ENCODE measurements at places on chromosomes 11 and 22.

DNA sequence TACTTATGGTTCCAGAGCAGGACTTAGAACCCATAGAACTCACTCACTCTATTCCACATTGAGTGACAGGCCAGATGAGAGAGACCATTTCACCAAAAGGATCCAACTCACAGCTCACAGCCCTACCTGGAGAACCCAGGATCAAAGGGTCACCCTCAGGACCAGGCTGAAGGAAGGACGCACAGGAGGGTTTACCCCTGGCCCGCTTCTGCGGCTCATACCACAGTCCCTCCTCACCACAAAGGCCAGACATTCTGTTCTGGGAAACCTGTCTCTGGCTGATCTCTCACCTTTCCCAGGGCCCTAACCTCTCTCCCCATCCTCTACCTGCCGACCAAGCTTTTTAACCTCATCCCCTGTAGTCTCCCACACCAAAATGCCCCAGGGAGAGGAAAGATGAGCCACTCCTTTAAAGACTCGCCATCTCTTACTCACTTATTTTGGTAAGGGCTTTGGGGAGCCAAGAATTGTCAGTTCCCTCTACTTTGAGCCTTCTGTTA lies 4.7 kb downstream of the FOSL1 start:
- no peak for DNase-seq

DNA sequence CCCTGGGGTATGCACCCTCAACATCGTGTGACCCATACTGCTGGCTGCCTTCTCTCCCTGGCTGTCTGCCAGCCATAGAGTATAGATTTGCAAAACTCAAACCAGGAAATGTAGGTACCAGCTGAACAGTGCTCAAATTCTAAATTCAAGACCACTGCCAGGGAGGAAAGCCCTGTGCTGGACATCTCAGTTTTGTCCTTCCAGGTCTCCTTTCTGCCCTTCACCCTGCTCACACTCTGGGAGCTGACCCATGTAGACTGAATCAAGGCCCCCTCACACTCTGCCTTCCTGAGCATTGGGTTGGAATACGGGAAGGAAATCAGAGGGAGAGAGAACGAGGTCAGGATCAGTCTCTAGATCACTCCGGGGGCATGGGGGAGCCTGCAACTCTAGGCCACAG lies 12.4 kb upstream of the DRD2 start:
- no peak for DNase-seq

DNA sequence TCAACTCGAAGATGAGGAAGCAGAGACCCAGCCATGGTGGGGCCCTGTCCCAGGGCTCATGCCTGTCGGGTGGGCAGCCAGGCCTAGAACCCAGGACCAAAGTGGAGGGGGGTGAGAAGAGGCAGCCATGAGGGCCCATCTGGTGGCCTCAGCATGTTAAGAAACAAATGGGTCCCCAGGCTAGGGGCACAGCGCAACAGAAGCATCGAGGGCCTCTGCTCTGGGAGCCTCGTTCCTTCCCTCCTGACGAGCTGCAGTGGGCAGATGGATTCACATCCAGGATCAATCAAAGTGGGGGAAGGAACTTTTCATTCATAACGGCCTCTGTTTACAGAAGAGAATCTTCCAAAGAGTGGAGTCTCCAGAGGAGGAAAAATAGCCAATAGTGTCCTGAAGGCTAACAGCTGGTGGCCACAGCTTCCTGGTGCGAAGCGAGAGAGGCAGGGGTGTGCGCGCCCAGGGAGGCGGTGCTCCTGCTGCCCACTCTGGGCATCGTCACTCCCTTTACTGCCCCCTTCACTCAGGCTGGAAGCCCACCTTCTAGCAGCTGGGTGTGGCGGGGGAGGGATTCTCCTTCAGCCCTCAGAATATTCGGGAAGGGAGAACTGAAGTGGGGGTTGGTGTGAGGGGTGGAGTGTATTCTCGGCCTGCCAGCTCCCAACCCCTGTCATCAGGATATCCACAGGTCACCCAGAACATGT lies 4.3 kb downstream of the CBX7 start:
- DNase-seq, result no peak

GRCh38 chr11:112172362-112172994 lies 2.8 kb upstream of the BCO2 start:
- DNase-seq, result no peak

DNA sequence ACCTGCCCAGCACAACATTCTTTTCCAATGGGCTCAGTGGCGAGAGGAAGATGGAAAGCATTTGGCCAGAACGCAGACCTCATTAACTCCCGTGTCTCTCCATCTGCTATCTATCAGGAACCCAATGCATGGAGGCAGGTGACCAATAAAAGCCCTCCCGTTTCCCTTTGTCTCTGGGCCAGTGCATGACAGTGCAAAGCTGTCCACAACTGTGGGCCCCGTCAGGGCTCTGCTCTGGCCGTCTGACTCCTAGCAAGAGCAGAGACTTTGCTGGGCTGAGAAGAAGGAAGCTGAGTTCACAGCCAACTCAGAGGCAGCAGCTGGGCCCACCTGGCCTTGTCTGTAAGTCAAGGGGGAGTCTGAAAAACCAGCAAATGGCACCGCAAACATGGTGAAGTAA lies 177.8 kb downstream of the TENM4 start:
- no peak for DNase-seq

DNA sequence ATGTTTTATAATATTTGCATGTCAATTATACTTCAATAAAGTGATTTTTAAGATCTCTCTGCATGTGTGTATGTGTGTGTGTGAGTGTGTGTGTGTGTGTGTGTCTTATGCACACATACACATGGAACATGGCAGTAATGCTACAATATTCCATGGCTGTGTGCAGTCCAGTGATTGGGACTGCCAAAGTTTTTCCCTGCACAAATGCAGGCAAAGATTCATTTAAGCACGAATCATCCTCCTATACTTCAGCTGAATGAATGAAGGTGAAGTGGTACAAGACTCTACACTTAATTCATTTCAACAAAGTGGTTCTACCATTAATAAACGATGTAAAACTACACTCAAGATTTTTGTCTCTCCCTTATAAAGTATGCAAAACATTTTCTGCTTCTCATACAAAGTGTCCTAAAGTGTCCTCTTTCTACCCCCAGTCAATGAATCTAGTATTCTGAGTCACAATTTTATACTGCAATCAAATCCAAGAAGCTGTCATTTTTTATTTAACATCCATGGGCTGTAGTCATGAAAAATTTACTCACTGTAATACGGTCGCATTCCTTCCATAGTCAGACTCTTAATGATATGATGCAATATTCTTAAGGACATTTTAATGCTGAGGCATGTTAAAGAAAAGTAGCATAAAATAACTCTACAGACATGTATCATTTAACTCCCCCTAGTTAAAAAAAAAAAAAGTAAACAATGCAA lies 132.4 kb downstream of the TTC28 start:
- no peak for DNase-seq

DNA sequence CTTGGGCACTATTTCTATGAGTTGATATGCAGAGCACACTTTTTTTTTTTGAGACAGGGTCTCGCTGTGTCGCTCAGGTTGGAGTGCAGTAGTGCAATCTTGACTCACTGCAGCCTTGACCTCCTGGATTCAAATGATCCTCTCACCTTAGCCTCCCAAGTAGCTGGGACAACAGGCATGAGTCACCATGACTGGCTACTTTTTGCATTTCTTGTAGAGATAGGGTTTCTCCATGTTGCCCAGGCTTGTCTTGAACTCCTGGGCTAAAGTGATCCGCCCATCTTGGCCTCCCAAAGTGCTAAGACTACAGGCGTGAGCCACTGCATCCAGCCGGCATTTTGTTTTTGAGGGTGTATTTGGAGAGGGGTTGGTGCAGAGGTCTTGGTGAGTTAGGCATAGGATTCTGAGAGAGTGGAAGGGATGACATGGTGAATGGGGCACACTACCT lies 29.9 kb upstream of the MTCH2 start:
- DNase-seq, result no peak

- peak; percentile 95 for DNase-seq
Measured at GRCh38 chr11:64688534-64688982, 34.4 kb downstream of the NRXN2 start.

Measured in activated T-cell treated with anti-CD3 and anti-CD28 coated beads, Interleukin-2, amount 50 U/mL, for 48 hours (primary cell).